ENCODE measurements at places on chromosomes 3 and 15. TPM values are rescaled to one million over a fixed set of nuclear protein-coding genes. Genes with fewer than 3 reads are reported as not detected.
A peak's percentile ranks its signal among the peaks of the same experiment; 100 is the strongest.

The AADACL2 gene
- polyA plus RNA-seq = not detected

The PLA2G4F gene
- not detected for polyA plus RNA-seq

The EIF1B gene
- 33.4 TPM for polyA plus RNA-seq

DNA sequence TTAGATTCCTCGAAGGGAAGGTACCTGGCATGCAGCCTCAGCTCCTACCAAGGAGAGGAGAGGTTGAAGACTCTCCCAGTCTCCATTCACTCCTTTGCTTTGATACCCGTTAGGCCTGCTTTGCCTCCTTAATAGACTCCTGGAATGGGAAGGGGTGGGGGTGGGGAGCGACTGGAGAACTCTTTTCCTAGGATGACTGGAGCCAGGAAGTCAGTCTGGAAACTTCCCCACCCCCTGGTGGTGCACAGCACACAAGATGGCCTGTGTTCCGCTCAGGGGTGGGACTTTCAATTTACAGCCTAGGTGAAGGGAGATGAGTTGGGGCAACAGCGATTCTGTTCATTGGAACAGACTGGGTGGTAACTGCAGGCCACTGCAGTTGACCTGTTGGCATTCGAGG, 21.4 kb upstream of the CELF6 start:
- no peak for DNase-seq

The GABRB3 gene
- 0.63 TPM for polyA plus RNA-seq

GRCh38 chr15:45481135-45481534, 41.4 kb downstream of the SLC30A4 start:
- DNase-seq = no peak

GRCh38 chr3:126752303-126753190, 48.5 kb downstream of the CHCHD6 start:
- DNase-seq = peak; percentile 71

The CASR gene
- 0.12 TPM for polyA plus RNA-seq

DNA sequence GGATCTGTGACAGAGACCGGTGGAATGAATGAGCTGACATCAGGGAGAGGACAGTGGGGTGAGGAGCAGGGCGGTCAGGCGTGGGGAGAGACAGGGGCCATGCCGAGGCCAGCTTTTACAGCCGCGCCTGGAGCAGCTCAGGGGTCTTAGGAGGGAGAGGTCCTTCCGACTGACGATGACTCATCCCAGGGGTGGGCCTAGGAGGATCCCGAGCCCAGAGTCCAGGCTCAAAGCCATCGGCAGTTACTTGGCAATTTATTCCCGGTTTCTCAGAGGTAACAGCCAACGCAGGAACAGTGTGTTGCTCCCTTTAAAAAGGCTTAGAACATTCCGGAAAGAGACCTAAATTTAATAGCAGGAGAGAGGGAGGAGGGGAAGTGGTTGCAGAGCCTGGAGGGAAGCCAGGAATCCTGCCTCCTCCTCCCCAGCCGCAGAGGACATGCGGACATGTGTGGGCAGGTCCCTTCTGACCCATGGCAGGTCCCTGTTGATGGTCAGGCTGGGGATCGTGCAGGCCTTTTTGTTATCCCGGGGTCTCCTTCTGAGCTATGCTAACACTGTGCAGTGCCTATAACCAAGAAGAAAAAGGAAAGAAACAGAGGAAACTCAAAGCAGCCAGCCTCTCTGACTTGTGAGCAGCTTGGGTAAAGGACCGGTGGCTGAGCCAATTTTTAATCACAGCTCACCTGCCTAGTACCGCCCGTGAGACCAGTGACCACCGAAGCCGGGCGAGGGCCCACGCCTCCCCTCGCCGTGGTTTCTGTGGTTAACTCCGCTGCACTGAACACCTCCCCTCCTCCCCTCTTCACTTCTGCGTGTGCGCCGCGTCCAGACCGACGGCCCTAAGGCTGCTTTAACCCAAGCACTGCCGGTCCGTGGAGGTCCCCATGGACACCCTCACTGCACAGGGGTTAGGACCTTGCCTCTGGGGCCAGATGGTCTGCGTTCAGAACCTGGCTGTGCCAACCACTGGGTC, 392.4 kb upstream of the PROK2 start:
- DNase-seq = no peak

The RASGRF1 gene
- not detected for polyA plus RNA-seq

GRCh38 chr3:119120480-119120879, 25.5 kb upstream of the TEX55 start:
- DNase-seq = no peak

DNA sequence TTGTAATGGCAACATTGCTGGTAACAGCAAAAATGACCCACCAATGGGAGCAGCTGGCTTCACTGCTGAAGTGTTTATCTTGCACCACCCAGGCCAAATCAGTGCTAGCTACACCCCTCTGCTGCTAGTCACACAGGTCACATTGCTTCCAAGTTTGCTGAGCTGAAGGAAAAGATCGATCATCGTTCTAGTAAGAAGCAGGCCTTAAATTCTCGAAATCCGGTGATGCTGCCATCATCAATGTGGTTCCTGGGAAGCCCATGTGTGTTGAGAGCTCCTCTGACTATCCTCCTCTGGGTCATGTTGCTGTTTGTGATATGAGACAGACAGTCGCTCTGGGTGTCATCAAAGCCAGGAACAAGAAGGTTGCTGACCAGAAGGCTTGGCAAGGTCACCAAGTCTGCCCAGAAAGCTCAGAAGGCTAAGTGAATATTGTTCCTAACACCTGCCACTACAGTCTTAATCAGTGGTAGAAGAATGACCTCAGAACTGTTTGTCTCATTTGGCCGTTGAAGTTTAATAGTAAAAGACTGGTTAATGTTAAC, 21.2 kb downstream of the TM4SF4 start:
- no peak for DNase-seq

DNA sequence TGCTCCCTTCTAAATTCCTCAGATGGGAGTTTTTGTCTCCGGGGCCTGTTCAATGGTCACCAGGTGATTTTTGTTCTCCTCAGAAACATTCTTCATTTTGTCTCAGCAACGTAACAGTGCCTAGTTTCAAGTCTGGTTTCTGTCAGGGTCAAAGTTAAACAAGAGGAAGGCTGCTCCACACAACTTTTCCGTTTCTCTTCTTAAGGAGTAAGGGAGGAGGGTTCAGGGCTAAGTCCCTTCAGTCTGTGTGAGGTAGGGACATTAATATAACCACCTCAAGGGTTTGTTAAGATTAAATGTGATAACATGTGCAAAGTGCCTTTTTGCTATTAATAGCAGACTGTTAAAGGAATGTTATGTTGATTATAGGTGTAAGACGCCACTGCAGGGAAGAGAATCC, 41.8 kb downstream of the HOMER2 start:
- DNase-seq = no peak

The APEH gene
- 65.1 TPM for polyA plus RNA-seq

DNA sequence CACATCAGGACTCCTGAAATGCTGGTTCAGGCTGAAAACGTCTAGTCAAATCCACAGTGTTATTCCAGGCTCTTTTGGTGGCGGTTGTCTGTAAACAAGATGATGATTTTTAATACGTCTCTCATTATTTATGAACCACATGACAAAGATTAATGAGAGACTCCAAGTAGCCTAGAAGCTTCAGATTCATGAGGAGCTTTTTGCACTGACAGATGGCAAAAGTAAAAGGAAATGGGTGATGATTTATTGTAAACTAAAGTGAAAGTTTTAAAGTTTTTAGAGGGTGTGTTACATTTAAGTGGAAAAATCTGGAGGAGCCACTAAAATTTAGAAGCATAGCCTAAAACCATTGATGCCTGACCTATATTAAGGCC, 77.0 kb downstream of the BBX start:
- DNase-seq = no peak
